Gastroesophageal sphincter (tissue), 4 donors: ENCODE measurements at places on chromosomes 2 and 18. TPM values are rescaled to one million over a fixed set of nuclear protein-coding genes. Genes with fewer than 3 reads are reported as not detected.

DNA sequence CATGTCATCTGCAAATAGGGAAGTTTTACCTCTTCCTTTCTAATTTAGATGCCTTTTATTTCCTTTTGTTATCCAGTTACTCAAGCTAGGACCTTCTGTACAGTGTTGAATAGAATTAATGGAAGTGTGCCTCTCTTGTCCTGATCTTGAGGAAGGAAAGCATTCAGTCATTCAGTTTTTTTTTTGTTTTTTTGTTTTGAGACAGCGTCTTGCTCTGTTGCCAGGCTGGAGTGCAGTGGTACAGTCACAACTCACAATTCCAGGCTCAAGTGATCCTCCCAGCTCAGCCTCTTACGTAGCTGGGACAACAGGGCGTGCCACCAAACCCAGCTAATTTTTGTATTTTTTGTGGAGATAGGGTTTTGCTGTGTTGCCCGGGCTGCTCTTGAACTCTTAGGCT is 203.9 kb upstream of the ALPP start:
- no peak for ATAC-seq

DNA sequence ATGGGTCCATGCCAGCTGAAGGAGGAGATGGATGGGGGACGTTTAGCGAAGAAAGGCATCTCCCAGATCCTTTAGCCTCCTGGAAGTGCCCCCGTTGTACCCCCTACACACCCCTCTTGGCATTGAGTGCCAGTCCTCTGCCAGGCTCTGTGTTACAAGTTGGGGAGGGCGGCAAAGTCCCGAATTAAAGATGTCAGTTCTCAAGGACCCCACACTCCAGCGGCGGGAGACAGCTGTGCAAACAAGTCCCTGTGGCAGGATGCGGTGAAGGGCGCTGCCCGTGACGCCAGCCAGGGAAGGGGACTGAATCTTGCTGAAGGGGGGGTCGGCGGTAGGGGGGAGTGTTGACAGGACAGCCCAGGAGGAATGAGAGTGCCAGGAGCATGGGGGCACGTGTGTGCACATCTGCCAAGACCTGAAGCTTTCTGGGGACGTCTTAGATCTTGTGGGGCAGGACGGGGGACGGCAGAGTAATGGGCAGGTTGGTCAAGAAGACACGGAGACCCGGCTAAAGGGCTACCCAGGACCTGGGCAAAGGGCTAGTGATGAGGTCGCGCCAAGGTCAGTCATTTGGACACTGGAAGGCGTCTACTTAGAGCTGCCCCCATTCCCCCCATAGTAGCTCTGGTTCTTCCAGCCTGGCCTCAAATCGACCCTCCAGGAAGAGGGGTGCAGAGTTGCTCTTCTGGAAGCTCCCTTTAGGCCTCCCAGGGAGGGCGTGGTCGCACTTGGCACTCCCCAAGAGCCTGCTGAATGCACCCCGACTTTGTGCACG is 2.8 kb upstream of the CTDSP1 start:
- no peak for ATAC-seq

DNA sequence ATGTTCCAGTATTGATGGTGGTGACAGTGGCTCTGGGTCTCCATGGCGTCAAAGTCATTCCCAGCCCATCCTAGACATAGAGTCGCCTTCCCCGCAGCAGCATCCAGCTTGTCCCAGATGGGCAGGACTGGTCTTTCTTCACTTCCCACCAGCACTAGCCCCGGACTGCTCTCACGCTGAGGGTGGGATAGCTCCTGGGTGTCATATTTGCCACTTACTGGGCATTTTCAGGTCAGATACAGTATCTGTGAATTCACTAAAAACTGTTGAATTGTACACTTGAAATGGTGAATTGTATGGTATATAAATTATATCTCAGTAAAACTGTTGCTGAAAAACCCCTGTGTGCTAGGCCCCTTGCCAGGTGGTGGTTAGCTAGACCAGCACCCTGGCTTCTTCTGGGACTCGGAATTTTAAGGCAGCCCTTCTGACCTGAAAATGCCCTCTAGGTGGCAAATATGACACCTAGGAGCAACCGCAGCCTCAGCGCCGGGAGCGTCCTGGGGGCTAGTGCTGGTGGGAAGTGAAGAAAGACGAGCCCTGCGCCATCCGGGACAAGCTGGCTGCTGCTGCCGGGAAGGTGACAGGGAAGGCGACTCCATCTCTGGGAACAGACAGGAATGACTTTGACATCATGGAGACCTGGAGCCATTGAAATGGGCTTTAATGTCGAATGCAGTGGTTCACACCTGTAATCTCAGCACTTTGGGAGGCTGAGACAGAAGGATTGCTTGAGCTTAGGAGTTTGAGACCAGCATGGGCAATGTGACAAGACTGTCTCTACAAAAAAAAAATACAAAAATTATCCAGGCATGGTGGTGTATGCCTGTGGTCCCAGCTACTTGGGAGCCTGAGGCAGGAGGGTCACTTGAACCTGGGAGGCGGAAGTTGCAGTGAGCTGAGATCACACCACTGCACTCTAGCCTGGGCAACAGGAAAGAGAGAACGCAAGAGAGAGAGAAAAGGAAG is 56.2 kb downstream of the DDX1 start:
- ATAC-seq = no peak

Gene LOXHD1
- 0.27 TPM for total RNA-seq

Gene ZNF804A
- 0.07 TPM for total RNA-seq

Gene THSD7B
- total RNA-seq = 1.1 TPM
